ENCODE measurements at places on chromosomes 12 and 14.

- no peak for DNase-seq
Measured at GRCh38 chr12:59142183-59142790, 222.0 kb upstream of the LRIG3 start.

- no peak for DNase-seq
Measured at GRCh38 chr12:26940516-26941214, 2.4 kb downstream of the FGFR1OP2 start.

DNA sequence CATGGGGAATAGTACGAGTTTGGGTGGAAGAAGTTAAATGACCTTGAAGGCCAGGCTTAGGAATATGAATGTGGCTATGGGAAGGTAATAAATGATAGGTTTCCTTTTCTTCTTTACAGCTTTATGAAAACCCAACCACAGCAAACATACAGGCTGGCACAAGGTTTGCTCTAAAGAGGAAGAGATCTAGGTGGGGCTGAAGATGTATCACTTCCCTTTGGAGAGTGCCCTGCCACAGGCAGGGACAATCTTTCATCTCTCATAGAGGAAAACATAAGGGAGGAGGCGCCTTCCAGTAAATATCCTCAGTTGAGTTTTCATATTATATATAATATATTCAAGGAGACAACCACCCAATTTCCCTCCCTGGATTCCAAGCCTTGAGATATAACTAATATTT, 72.9 kb upstream of the FRMD6 start:
- peak; percentile 32 for DNase-seq

DNA sequence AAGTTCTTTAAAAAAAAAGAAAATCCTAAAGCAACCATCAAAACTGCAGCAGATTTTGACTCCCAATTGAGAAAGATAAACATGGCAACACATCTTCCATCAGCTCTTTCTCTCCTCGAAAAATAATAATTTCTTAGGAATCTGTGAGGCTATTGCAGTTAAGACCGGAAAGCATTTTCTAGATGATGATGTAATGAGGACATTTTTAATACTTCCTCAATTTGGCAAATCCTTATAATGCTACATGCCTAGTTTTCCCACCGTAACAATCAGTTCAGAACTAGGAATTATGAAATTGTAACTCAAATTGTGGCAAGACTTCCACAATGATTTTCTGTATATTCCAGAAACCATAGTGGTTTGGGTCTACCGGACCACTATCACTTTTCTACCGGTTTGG, 180.9 kb upstream of the PDE3A start:
- no peak for DNase-seq

DNA sequence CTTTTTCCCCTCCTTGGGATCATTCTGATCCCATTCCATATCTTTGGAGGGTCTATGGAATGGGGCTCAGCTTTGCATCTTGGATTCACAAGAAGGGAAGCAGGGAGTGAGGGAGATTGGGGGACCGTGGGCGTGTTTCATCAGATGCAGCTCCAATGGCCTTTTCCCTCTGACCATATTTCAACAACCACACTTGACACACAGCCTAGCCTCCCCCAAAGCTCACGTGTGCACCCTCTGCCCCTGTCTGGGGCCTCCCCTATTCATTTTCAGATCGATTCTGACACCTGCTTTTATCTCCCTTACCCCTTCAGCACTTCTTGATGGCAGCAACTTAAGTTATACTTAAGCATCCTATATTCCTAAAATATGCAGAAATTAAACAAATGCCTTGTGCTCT, 126.6 kb downstream of the CHST11 start:
- no peak for DNase-seq

DNA sequence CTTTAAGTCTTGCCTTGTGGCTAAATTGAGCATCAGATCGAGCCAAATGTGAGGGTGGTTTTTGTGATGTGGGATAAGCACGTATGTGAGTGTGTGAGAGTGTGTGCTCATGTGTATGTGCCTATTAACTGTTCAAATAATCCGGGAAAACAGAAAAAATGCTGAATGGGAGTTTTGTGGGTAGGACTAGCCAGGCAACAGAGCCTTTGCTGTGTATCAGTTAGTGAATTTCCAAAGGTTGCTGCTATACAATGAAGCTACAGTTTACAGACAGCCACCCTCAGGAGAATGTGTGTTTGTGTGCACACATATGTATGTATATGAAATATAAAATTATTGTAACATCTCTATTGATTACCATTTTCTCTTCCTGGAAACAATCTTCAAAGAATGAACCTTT, 154.0 kb downstream of the SOX5 start:
- no peak for DNase-seq

- DNase-seq, result no peak
Measured at GRCh38 chr12:130752692-130753230, 36.7 kb upstream of the RIMBP2 start.

DNA sequence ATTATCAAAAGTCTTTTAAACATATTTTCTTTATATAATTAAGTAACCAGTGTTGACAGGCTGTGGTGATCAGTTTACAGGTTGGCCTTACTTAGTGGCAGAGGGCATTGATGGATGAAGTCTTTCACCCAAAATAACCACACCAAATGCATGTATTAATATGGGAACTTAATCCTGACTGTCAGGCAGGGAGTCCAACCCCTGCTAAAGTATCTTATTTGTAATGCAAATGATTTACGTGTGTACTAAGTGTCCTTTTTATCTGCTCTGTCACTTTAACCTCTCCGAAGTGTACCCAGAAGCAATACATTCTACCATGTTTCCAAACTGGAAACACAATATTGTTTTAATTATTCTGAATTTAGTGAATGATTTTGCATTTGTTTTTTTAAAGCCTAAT, 1.4 kb downstream of the MYBPC1 start:
- DNase-seq, result no peak

DNA sequence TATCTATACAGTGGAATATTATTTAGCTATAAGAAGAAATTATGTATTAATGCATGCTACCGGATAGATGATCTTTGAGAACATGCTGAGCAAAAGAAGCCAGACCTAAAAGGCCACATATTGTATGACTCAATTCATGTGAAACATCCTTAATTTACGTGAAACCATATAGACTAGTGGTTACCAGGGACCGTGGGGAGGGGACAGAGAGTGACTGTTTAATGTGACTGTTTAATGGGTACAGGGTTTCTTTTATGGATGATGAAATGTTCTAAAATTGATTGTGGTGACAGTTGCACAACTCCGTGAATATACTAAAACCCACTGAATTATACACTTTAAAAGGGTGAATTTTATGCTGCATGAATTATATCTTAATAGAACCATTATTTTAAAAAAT, 8.5 kb upstream of the BCL7A start:
- DNase-seq, result no peak

GRCh38 chr12:69309461-69309860, 38.7 kb upstream of the LYZ start:
- DNase-seq, result no peak

- no peak for DNase-seq
Measured at GRCh38 chr12:21848192-21848591, 73.7 kb upstream of the KCNJ8 start.

- no peak for DNase-seq
Measured at GRCh38 chr12:115923851-115924250, 353.6 kb downstream of the MED13L start.

DNA sequence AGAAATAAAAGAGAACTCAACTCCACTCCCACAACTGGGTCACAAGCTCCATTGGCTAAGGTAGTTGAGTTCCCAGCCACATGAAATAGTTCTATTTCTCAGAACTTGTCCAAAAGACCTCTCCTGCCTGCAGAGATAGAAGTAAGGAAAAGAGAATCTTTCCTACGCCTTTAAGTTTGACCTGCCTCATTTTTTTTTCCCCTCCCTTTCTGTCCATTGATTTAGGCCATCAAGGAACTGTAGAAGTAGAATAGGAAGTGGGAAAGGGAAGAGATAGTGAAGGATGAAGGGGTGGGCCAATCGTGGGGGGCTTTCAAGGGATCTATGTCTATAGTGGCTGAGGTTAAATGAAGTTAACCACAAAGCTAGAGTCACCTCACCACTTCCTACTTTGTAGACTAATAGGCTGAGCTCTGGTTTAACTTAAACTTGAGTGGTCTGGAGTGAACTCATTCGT, 13.9 kb upstream of the NUDT4 start:
- DNase-seq, result no peak

- peak; percentile 53 for DNase-seq
Measured at GRCh38 chr12:2057041-2057794, 4.4 kb downstream of the CACNA1C start.

- DNase-seq, result peak; percentile 13
Measured at GRCh38 chr14:31770271-31770670, 209.1 kb downstream of the NUBPL start.

- no peak for DNase-seq
Measured at GRCh38 chr12:93173178-93173957, 204.4 kb upstream of the NUDT4 start.

GRCh38 chr12:97805146-97805545, 342.5 kb downstream of the RMST start:
- no peak for DNase-seq

DNA sequence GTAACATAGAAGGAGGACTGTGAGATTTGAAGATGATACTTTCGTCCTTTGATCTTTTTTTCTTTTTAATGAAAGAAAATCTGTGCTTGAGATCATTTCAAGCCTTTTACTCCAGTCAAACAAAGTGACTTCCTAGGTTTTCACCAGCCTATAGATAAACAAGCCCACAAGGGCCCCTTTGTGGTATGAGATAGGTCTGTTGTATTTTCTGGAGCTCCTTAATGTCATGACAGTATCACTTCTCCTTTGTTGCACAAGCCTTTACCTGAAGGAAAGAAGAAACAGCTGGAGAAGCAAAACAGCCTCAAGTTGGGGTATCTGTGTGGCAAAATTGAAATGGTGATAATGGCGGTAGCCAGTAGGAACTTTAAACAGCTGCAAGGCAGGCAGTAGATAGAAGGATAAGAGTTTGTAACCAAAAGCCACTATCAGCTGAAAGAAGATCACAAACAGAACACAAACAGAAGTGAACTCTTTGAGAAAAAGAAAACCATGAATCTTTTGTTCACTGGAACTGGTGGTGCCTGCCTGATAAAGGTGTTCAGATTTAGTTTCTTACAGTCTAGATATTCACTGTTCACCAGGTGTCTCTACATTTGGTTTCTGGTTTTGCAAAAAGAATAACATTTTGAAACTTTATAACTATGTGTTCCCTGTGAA, 96.8 kb downstream of the LGR5 start:
- DNase-seq, result no peak

GRCh38 chr14:58772794-58773620, 135.2 kb downstream of the DACT1 start:
- no peak for DNase-seq

DNA sequence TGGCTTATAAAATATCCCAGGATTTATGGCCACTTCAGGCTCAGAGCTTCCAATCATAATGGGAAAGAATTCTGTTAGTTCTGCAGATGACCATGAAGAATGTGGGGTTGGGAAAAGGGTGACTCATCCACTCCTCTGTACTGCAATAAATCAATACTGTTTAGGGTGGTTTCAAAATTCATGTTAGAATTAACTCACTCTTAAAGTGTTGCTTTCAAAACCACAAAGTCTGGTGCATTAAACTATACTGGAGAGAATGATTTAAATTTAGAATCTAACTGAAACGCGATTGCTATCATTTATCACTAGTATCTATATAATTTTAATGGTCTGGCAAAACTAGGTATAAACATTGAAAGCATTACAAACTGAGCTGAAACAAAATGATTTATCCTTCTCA, 798 bp downstream of the CCDC198 start:
- no peak for DNase-seq

GRCh38 chr14:38080696-38081095, 127.0 kb upstream of the SSTR1 start:
- no peak for DNase-seq

- peak; percentile 8 for DNase-seq
Measured at GRCh38 chr12:104790296-104791125, 167.6 kb downstream of the SLC41A2 start.

DNA sequence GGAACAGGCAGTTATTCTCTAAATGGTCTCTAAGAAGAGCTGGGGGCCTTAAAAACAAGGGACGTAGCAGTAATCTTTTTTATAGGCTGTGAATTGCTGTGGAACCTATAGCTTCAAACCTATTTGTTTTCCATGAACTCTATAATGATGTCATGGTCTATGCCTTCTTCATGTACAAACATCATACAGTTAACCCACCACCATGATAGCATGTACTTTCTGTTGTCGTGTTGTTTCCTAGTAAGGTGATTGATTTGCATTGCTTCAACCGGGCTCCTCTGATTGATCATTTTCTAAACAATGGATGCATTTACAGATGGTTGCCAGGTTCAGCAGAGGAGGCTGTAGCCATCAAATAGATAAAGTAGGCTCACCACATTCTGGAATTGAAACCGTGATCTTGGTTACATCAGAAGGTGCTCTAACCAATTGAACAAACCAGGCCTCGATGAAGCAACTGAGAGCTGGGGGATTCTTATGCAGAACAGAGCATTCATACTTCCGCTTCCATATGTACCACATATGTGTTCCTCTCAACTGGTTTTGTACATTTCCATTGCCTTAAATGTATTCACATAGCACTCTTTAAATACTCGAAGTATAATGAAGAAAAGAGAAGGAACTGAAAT, 25.6 kb upstream of the PCNX1 start:
- DNase-seq, result no peak

- no peak for DNase-seq
Measured at GRCh38 chr12:67816269-67816668, 167.7 kb downstream of the DYRK2 start.

DNA sequence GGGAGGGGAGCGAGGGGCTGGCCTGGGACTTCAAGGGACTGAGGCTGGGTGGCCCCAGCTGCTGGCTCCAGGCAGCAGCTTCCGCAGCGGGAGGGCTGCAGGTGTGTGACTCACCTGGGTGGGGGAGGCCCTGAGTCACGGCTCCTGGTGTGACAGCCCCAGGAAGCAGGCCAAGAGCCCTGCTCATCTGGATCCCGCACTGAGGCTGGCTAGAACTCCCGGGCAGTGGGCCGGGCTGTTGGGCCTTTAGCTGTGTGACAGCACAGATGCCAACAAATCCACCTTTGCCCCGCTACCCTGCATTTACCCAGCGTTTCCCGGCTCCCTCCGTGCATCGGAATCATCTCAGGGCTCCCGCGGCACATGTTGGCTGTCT, 180.0 kb upstream of the PRMT8 start:
- no peak for DNase-seq

DNA sequence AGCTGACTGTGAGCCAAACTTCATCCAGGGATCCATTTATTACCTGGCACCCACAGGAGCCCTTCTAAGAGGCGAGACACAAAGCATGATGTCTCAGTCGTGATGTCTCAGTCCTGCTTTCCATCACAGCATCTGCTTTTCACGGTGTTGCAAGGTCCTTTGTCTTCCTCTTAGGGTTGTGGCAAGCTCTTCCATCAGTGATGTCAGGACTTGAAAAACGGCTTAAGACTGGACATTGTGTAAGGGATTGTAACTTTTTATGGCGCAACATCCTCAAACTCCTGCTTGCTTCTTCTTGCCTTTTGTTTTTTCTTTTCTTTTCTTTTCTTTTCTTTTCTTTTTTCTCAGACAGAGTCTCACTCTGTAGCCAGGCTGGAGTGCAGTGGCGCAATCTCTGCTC, 586.5 kb upstream of the TMEM132C start:
- DNase-seq, result no peak

GRCh38 chr14:22479776-22480464, 109.1 kb downstream of the DAD1 start:
- no peak for DNase-seq

GRCh38 chr12:111318450-111318849, 50.4 kb downstream of the PHETA1 start:
- DNase-seq, result no peak
